Myocyte (in vitro differentiated cells): ENCODE measurements at places on chromosomes 5 and 9. TPM values are rescaled to one million over a fixed set of nuclear protein-coding genes. Genes with fewer than 3 reads are reported as not detected.

Gene ELOVL7
- 0.13 TPM in 1 of 2 replicates, not detected in the other for total RNA-seq

Gene AK6
- 20.2 and 28.5 TPM in 2 replicates for total RNA-seq

- DNase-seq = no peak
Measured at GRCh38 chr5:74200560-74200959, 440.0 kb downstream of the ENC1 start.

Gene IL9
- not detected in 2 replicates for total RNA-seq

Gene OR2V2
- total RNA-seq = not detected in 2 replicates

- DNase-seq = no peak
Measured at GRCh38 chr9:134127616-134128015, 8.3 kb upstream of the WDR5 start.

Gene CA9
- total RNA-seq = 0.10 TPM in 1 of 2 replicates, not detected in the other

DNA sequence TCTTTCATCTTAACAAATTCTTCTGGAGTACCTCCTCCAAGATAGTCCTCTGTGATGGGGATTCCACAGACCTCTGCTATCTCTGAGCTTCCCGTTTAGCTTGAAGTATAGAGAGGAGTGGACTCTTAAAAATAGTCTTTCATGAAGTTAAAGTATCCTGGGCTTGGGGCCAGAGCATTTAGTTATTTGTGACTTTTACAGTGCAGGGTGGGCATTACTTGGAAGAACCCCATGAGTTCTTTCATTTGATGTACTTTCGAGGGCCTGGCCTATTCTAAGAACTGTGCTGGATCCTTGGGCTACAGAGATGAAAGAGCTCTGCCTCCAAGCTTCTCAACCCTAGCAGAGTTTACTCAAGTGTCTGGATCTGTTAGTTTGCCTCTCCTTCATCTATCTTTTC is 131.5 kb downstream of the ZSWIM6 start:
- DNase-seq = no peak

Gene UNC5A
- 0.21 and 0.68 TPM in 2 replicates for total RNA-seq

DNA sequence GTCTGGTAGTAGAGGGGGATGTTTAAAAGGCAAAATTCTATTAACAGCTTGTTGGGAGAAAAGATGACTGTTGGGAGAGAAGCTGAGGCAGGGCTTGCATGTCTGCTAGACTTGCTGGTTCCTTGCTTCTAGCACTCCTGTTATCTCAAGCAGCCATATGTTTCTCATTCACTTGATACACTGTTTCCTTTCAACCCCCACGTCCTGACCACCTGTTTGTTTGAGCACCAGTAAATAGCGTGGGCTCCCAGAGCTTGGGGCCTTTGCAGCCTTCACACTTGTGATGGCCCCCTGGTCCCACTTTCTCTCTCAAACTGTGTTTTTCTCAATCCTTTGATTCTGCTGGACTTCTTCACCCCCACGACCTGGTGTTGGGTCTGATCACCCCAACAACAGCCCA is 111.7 kb upstream of the TMEM161B start:
- DNase-seq = no peak

GRCh38 chr9:32596096-32596865 is 23.3 kb upstream of the NDUFB6 start:
- no peak for DNase-seq

DNA sequence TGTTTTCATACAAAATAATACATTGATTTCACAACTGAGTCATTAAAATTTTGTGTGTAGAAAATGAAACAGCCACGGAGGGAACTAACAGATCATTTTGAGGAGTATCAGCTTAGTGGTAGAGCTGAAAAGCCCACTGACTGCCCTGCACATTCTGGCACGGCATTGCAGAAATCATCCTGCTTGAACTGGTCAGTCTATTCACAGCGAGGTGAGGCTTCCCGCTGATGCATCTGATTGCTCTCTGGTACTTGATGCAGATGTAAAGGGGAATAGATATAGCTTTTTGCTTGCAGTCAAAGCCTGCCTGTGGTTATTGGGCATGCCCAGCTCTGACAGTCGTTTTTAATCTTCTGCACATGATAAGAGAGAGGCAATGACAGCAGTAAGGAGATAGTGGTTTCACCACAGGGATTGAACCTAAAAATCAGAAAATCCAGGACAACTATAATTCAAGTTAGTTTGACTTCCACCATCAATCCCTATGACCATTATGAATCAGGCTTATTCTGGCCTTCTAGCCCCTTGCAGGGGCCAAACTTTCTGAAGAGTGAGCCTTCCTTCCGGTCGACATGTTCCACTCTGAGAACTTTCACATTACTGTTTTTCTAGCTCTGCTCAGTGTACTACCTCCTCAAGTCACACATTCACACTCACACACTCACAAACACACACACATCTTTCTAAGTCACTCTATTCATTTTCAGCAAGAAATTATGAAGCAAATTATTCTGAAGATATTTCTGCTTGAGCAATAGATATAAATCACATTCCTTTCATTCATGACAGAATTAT is 782.8 kb upstream of the NUDT12 start:
- DNase-seq = peak; percentile 22

GRCh38 chr9:22657713-22658112 is 211.1 kb downstream of the DMRTA1 start:
- no peak for DNase-seq

DNA sequence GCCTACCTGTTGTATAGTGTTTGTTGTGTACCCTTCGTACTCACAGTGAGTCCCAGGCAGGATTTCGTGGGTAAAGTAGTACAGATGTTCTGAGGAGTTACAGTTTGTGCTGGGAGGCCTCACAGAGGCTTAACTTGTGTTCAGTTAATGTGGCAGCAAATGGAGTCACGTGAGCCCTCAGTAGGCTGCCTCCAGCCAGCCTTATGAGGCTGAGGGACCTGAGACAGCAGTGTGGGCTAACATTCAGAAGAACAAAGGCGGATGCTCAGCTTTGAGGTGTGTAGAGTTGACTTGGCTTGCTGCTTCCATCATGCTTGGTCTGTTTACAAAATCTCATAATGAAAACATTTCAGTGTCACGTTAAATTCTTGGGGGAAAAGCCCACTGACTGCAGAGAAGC is 118.1 kb downstream of the TRIO start:
- no peak for DNase-seq

- no peak for DNase-seq
Measured at GRCh38 chr5:172896465-172896864, 62.4 kb downstream of the ERGIC1 start.

- peak; percentile 25 for DNase-seq
Measured at GRCh38 chr9:107489144-107489673, 360 bp downstream of the KLF4 start.

DNA sequence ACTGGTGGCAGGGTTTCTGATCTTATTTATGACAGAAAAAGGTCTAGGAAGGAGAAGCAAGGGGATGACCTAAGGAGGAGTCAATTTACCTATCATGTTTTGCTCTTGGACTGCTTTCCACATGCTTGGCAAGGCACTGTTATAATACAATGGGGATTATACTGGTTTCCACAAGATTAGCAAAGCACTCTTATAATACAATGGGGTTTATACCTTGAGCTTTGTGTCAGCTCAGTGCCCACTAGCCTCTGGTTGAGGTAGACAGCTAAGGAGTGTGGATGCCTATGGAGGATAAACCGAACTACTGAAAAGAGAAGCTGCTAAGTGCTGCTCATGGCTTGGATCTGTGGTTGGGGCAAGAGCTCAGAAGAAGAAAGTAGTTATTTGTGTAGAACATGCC is 68.7 kb downstream of the MRPS27 start:
- DNase-seq = no peak
